Left ventricle myocardium inferior (tissue), 1 donor: ENCODE measurements at places on chromosomes 7 and 10.
A peak's percentile ranks its signal among the peaks of the same experiment; 100 is the strongest.

GRCh38 chr10:123998197-123999141, 94.9 kb downstream of the CHST15 start:
- no peak for DNase-seq

DNA sequence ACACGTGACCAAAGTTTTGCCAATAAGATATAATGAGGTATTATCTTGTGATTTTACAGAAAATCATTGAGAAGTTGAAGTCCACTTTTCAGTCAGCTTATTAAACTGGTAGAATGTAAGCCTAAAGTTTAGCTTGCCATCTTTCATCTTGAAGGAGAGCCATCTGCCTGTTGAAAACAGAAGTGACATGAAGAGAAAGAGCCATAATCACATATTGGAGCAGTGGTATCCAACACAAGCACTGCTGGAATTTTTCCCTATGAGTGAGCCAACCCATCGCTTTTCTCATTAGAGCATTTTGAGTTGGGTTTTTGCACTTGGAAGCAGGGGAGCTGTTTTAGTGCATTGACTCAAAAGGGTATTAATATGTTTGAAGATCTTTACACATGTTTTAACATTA, 117.6 kb upstream of the FERD3L start:
- no peak for DNase-seq

DNA sequence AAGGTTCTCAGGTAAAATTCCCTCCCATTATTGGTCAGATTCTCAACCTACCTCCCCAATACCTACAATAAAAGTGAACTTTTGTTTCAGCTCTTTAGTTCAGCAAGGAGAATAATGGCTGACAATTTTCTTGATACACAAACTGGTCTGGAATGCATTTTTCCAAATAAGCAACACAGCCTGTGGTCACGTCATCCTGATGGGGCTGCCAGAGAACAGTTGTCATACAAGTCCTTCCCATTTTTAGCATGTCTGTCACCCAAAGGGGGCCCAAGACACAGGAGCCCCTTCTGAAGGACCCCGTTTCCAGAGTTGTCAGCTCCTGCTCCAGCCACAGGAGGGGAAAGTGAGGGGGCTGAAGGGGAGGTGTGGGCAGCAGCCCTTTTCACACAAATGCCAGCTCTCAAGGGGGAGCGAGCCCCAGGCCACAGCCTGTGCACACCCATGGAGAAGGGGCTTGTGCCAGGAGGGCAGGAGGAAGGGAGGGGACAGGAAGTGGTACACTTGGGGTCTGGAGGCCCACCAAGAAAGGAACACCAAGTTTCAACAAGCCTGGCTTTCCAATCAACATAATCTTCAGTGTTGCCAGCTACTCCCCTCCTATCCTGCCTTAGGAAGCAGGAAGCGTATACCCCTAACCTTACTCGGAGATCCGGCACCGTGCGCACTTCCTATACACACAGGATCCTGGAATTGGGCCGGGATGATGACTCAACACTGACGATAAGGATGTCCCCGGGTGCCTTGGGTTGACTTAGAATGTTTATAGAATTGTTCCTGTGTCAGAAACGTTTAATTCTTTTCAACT, 43.4 kb upstream of the PDLIM1 start:
- peak; percentile 75 for DNase-seq

GRCh38 chr10:47243791-47244190, 56.2 kb upstream of the GDF10 start:
- no peak for DNase-seq

DNA sequence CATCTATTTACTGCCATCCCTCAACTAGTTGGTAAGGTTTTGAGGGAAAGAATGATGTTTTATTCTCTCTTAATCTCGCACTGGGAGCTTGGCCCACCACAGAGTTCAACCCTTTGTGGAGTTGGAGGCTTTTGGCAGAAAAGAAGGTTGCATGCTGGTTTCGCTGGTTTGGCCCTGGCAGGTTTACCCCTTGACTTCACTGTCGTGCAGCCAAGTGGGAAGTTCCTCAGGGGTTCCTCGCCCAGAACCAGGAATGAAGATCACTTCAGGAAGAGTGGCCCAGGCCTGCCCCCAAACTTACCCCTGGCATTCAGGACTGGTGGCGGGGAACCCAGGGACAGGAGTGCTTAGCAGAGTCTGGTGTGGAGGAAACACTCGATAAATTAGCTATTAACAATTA, 103.1 kb upstream of the LYZL2 start:
- DNase-seq = no peak

- no peak for DNase-seq
Observed at GRCh38 chr10:16186564-16186963, 250.2 kb upstream of the PTER start.

DNA sequence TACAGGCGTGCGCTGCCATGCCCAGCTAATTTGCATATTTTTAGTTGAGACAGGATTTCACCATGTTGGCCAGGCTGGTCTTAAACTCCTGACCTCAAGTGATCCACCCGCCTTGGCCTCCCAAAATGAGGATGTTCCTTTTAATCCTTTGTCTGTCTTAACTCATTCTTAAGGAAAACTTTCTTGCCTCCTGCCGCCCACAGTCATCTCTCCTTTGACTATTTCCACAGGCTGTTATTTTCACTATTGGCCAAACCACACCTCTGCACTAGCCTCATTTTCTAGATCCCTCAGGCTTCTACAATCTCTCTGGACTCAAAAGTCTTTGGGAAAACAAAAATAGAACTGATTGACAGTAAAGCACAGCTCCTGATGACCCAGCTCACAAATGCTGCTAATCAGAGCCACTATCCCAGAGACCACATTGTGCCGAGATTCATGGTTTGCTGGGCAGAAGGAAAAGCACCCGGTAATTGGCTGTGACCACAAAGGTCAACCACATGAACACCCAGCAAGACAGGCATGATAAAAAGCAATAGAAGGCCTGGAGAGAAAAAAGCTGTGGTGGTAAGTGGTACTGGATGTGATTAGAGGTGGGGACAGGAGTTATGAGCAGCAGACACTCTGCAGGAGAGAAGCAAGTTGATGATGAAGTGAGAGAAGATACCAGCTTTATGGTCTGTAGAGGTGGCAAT, 44.1 kb upstream of the ZNRF2 start:
- no peak for DNase-seq

DNA sequence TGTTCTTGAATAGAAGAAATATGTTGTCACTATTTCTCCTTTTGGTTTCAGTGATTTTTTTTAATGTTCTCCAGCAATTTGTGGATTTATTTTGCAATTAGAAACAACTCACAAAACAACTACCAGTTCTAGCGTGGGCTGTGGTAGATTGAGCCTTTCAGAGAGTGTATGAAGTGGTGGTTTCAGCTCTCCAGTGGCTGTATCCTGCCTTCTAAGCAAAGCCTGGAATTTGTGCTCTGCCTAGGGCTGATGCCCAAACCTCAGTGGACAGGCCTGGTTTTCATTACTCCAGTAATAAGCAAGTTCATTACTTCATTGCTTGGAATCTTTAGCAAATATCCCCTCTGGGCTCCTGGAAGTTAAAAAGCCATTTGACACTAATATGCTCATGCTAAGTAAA, 35.9 kb downstream of the APBB1IP start:
- no peak for DNase-seq
